ENCODE measurements at places on chromosomes 12 and 14.

GRCh38 chr14:40616579-40616978 lies 990.1 kb upstream of the LRFN5 start:
- no peak for DNase-seq

- no peak for DNase-seq
Measured at GRCh38 chr12:57688931-57689330, 5.0 kb upstream of the OS9 start.

GRCh38 chr12:78977304-78977867 lies 112.8 kb downstream of the SYT1 start:
- DNase-seq = no peak

- no peak for DNase-seq
Measured at GRCh38 chr14:22794551-22794951, 20.7 kb downstream of the SLC7A7 start.

- DNase-seq = no peak
Measured at GRCh38 chr14:55758796-55759195, 178.8 kb downstream of the KTN1 start.

DNA sequence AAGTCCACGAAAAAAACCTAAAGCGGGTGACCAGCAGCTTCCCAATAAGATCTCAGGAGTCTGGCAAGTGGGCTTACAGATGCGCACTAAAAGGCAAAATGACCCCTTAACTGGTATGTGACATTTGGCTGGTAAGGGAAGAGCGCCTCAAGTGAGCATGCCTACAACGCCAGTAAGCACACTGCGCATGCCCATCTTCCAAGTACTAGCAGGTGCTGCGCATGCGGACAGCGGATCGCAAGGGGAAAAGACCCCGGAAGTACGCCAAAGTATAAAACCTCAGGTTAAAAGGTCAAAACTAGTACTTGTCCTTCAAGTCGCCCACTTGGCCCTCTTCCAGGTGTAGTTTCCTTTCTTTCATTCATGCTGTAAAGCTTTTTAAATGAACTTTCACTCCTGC lies 518.5 kb upstream of the MDGA2 start:
- DNase-seq = no peak

- no peak for DNase-seq
Measured at GRCh38 chr14:72444701-72445100, 449.2 kb downstream of the DPF3 start.

- DNase-seq = no peak
Measured at GRCh38 chr14:32366986-32367385, 37.9 kb downstream of the AKAP6 start.

GRCh38 chr14:105217774-105218173 lies 30.6 kb upstream of the BTBD6 start:
- DNase-seq = no peak

DNA sequence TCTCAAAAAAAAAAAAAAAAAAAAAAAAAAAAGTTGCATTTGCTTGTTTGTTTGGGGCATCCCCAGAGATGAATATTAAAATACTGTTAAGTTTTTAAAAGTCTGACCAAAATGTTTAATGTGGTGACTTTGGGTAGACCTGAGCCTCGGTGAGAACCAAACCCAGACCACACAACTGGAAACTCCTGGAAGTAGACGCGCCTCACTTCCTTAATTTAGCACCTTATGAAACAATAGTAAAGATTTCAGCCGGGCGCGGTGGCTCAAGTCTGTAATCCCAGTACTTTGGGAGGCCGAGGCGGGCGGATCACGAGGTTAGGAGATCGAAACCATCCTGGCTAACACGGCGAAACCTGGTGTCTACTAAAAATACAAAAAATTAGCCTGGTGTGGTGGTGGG lies 9.3 kb downstream of the NFKBIA start:
- DNase-seq = no peak
